ENCODE measurements at places on chromosomes 4 and X.

- no peak for DNase-seq
Observed at GRCh38 chr4:37717576-37717975, 31.4 kb upstream of the RELL1 start.

- DNase-seq, result no peak
Observed at GRCh38 chr4:113837397-113837796, 75.9 kb upstream of the CAMK2D start.

DNA sequence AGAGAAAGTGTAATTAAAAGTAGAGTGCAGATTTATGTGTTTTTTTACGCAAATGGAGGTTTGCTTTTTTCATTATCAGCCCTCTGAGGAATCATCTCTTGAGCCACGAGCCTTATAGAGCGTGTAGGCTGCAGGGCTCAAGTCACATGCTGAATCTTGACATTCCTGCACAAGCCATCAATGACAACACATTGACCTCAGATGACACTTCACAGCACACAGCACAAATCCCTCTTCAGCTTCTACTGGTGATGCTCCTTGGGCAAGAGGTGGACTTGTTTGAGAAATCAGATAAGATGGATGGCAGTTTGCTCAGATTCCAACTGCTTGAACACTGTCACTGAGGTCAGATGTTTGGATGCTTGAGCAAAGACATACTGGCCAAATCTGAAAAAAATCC is 250.6 kb downstream of the SNCA start:
- no peak for DNase-seq

- DNase-seq, result no peak
Observed at GRCh38 chr4:121973816-121974215, 22.0 kb upstream of the TRPC3 start.

DNA sequence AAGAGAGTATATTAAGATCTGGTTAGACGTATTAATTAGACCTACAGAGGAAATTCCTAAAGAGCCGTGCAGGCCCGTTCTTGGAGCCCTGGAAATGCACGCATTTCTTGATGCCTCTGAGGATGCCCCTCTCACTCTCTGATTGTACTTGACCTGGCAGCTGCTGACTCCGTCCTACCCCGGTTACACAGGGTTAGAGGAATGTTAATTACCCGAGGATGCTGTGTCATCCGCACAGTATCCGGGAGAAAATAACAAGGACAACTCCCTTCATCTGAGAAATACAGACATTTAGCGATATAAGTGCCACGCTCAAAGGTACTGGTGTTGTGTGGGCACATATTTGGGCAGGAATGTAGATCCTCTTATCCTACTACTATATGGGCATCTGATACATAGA is 404.6 kb upstream of the FAT1 start:
- DNase-seq, result no peak

DNA sequence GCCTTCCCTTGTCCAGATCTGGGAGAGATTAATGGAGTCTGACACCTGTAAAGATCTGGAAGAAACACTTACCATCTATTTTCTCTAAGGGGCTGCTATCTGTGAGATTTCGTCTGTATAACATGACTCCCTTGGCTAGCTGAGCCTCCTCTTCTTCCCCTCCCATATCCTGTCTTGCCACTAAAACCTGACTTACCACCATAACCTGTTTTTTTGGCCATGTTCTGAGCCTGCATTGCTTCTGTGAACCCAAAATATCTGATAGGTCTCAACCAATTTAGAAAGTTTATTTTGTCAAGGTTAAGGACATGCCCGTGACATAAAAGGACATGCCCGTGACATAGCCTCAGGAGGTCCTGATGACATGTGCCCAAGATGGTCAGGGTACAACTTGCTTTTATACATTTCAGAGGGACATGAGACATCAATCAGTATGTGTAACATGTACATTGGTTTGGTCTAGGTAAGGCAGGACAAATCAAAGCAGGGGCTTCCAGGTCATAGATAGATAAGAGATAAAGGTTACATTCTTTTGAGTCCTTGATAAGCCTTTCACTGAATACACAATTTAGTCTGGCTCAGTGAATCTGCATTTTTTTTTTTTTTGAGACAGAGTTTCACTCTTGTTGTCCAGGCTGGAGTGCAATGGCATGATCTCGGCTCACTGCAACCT is 11.4 kb downstream of the MGST2 start:
- DNase-seq, result no peak

GRCh38 chr4:129623233-129623875 is 527.4 kb downstream of the C4orf33 start:
- DNase-seq, result no peak

DNA sequence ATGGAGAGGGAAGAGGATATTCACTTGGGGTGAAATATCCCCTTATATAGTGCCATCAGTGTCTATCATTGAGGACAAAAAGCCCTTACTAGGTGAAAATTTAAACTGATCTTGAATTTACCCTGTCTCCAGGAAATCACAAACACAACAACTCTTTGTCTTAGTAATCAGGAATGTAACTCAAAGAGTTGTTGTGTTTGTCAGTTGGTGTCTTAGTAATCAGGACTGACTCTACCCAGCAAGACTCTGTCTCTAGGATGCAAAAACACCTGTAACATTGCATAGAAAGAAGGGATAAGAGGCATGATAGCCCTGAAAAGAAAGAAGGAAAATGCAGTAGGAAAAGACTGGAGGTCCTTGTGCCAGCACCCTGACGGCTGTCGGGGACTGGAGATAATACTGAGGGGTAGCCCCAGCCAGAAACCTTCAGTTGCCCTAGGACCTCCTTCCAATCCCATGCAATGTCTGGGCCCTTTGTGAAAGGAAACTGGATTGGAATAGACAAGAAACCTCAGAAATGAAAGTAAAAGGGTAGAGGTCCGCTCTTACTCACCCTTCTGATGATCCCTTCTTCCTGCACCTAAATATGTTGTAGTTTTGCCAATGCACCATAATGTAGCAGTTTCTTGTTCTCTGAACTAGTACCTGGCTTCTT is 45.3 kb downstream of the HMGB2 start:
- no peak for DNase-seq

Measured in stimulated activated CD8-positive, alpha-beta memory T cell treated with anti-CD3 and anti-CD28 coated beads, Interleukin-15, amount 100 ng/mL, for 4 hours (primary cell).